ENCODE measurements at places on chromosomes 4 and X.

DNA sequence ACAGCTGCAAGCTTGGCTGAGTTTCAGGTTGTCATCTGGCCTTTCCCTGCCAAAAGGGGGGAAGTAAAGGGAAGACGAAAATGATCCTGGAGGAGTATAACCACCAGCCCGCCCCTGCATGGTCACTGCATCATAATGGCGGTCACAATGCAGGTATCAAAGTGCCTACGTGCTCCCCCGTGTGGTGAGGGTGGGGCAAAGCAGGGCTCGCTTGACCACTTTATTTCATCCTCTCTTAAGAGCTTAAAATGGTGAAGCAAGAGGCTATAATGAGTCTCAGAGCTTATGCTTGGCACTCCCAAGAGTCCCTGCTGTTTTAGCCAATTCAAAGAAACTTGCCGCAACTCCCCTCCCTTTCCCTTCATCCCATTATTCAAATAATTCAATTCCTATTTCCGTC is 105.6 kb downstream of the APOOL start:
- no peak for DNase-seq

- no peak for DNase-seq
Measured at GRCh38 chr4:40916880-40917279, 167.1 kb downstream of the NSUN7 start.

- DNase-seq: no peak
Measured at GRCh38 chrX:119817130-119817690, 25.8 kb upstream of the RPL39 start.

GRCh38 chr4:27921231-27921630 is 1060.6 kb downstream of the STIM2 start:
- DNase-seq: no peak

DNA sequence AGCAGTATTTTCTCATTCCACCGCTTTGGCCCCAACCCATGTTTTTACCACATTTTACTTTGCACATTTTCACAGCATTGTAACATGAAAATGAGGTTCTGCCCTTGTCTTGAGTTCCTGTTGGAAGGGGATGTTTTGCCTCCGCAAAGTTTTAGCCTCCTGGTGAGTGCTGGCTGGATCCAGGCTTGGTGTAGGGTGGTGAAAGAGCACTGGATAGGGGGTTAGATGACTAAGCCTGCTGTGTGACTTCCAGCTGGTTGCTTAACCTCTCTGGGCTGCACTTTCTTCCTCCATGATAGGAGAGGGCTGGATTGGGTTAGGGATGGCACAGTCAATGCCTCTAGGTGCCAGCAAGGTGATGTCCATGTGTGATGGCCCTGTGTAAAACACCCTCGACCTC is 28.9 kb downstream of the CYTL1 start:
- no peak for DNase-seq

- DNase-seq: no peak
Measured at GRCh38 chr4:185424905-185425646, 688 bp downstream of the UFSP2 start.

GRCh38 chrX:154718616-154719015 is 32.3 kb downstream of the GAB3 start:
- no peak for DNase-seq

DNA sequence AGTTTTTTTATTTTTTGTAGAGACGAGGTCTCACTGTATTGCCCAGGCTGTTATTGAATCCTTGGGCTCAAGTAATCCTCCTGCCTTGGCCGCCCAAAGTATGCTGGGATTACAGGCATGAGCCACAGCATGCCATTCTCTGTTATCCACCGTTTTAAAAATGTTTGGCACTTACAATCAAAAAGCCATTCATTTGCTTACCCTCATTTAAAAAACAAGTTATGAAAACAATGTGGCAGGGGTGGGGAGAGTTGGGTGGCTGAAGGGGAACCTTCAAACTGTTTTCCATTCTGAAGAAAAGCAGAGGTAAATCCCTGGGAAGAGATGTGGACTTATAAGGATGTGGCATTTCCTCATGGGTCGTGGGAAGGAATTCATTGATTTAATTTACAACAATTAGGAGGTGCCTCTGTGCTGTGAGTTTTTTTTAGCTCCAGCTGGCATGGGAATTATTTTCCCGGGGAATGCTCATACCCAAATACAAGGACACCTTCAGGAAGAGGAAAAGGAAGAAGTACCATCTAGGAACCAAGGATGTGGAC is 103.5 kb downstream of the MID1 start:
- DNase-seq: no peak

- no peak for DNase-seq
Measured at GRCh38 chr4:25013756-25014661, 16.7 kb downstream of the LGI2 start.

GRCh38 chr4:159106636-159107035 is 3.8 kb downstream of the RAPGEF2 start:
- DNase-seq: no peak

- no peak for DNase-seq
Measured at GRCh38 chr4:152886201-152886600, 49.9 kb upstream of the FHDC1 start.

- no peak for DNase-seq
Measured at GRCh38 chrX:50942471-50942870, 31.9 kb downstream of the BMP15 start.

DNA sequence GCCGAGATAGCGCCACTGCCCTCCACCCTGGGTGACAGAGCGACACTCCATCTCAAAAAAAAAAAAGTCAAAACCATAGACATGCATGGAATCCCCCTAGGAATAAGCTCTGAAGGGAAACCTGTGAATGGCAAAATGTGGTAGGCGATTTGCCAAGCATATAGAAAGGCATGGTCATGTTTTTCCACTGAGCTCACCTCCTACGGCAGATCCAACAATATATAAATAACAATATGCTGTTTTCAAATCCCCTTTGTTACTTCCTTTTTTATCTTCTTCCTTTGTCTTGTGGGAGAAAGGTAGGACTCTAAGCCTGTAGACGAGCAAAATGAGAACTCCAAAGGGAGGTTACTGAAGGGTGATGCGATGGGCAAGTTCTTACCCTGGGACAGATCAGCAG is 219.0 kb downstream of the PALLD start:
- DNase-seq: no peak

- DNase-seq: no peak
Measured at GRCh38 chr4:167380964-167381363, 146.7 kb upstream of the SPOCK3 start.

- no peak for DNase-seq
Measured at GRCh38 chrX:137988470-137988869, 422.5 kb downstream of the ZIC3 start.

DNA sequence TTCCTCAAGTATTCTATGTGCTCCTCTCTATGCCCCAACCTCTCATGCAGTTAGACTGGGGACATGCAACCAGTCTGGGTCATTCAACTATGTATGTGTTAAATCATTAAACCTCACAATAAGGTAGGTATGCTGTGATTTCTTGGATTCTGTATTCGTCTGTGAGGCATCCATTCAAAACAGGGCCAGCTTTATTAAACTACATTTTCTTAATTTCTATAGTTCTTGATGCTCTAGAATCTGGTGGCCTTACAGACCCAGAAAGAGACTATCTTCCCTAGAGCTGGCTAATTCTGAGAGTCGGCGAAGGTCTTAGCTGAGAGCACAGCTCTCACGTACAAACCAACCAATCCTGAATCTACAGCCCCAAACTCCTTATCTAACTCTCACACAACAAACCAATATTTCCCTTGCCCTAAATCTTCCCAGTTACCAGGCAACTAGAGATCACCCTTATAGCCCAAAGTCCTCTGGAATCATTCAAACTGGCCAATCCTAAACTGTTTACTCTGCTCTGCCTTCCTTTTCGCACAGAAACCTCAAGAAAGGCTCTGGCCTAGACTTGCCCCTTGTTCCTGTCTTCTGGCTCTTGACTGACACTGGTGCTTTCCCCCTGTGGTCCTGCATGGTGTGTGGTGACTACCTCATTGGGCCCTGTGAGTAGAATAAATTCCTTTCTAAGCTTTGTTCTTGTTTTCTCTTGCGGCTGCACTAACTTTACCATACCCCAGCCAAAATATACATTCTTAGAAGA is 203.5 kb upstream of the TET2 start:
- no peak for DNase-seq

DNA sequence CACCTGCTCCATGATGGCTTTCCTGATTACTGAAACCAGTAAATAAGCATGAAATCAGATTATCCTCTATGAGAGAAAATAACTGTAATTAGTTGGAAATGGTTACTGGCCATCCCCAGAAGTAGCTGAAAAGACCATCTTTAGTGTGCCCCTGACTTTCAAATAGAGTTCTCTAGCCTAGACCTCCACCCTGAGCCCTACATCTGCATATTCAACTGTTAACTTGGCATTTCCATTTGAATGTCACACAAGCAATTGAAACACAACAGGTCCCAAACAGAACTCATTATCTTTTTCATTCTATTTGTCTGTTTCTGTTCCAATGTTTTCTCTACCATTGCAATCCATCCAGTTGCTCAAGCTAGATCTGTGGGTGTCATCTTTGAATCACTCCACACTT is 952.3 kb downstream of the RPA4 start:
- DNase-seq: no peak

DNA sequence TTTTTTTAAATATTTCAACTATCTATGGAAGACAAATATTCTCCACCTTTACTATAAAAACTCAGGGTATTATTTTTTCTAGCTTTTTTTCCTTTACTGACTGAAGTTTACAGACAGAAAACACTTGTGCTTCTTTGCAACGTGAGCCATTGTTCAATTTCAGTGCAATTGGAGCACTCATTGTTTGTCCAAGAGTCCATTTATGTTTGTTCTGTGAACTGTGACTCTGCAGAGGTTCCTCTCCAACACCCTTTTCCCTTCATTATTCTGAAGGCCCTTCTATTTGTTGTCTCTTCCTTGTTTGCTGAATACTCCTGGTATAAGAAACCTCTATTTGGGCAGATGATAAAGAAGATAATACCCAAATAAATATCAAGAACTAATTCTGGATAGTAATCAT is 37.4 kb downstream of the DAPP1 start:
- DNase-seq: no peak

DNA sequence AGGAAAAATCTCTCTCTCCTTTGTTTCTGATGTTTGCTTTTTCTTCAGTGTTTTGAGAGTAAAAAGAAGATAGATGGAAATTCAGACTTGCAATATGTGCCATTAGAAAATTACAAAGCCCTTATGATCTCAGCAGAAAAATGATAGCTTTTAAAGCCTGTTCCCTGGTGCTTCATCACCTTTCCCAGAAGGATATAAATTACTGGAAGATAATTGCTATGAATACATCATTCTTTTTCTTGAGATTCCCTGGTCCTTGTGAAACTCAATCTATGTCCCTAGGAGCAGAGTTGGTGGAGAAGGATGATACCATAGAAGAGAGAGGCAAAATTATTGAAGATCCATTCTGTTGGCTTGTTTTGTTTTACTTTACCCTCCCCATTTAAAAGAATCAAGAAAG is 86.5 kb downstream of the GLRA3 start:
- no peak for DNase-seq

DNA sequence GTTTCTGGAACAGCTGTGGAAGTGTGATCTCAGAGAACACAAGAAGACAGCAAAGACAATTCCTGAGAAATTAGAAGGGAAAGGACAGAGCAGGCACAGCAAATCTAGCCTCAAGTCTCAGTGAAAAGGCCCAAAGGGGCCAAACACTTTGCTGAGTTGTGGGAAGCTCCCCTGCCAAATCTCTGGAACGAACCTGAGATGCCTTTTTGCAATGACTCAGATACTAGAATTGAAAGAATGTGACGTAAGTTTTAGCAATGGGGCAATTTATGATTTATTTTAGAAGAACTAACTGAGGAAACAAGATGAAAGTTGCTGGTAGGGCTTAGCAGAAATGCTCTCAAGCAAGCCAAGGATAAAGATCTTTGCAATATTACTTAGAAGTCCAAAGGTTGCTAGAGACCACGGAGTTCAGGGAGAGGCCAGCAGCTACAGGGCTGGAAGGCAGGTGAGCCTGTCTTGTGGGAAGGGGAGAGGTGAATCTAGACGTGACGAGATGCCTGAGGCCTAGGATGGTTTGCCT is 92.8 kb downstream of the AMELX start:
- DNase-seq: no peak

DNA sequence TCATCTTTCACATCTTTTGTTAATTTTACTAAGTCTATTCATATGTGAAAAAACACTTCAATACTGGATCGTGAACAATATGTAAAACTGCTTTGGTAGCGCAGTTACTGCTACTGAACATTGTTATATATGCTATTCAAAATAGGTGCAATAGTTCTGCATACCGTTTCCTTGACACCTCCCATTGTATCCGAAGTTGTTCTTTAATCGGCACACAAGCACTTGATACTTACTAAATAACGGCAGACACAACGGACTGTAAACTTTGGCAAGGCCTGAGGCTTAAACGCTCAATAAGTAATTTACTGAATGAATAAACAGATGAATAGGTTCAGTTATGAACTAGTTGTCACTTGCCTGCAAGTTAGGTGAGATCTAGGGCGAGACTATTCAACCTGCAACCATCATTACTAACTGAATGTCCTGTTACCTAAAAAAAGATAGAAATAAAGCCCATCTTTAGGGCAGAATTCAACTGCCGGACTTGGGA is 620 bp downstream of the ANAPC10 start:
- DNase-seq: no peak

GRCh38 chr4:7382634-7383014 is 52.1 kb downstream of the PSAPL1 start:
- no peak for DNase-seq

GRCh38 chr4:20445933-20446723 is 194.4 kb downstream of the SLIT2 start:
- DNase-seq: no peak

DNA sequence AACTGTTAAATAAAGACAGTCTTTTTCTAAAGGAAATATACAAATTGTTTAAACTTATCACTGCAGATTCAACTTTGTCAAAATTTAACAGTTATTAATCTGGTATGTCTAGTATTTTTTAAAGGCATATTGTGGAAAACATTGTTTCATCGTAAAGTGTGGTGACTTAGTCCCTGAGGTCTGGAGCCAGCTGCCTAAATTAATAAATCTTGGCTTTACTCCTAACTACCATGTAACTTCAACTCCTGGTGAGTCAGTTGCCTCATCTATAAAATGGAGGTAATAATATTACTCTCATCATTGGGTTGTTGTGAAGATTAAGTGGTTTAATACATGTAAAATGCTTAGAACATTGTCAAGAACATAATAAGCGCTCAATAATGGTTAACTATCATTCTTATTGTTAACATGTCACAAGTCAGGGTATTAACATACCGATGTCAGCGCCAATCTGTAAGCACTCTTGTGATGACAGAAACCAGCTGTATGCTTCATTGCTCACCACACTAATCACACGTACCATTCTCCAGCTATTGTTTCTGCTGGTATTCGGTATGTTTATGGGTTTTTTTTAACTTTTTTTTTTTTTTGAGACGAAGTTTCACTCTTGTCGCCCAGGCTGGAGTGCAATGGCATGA is 14.1 kb upstream of the SMIM43 start:
- no peak for DNase-seq
